ENCODE measurements at places on chromosomes 12 and 14. TPM values are rescaled to one million over a fixed set of nuclear protein-coding genes. Genes with fewer than 3 reads are reported as not detected.

Gene BEGAIN
- total RNA-seq = 6.9 TPM

Gene HOXC9
- 6.6 TPM for total RNA-seq

GRCh38 chr12:19382563-19382962 is 56.7 kb upstream of the AEBP2 start:
- no peak for DNase-seq

DNA sequence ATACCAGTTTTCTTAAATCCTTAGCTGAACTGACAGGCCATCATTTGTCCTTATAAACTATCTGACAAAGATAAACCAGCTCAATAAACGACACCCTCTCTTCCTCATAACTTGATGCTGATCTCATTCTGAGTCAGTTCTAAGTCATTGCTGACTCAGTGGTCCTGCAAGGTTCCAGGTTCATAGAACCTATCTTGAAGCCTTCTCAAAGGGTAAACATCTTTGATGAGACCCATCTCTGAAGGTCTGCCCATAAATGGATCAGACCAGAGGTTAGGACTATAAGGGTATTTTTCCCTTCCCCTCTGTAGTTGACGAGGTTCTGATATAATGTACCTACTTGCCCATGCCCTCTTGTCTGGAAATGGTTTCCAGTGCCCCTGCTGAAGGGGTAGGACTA is 11.9 kb downstream of the NAA25 start:
- no peak for DNase-seq

Gene NRXN3
- 3.5 TPM for total RNA-seq

DNA sequence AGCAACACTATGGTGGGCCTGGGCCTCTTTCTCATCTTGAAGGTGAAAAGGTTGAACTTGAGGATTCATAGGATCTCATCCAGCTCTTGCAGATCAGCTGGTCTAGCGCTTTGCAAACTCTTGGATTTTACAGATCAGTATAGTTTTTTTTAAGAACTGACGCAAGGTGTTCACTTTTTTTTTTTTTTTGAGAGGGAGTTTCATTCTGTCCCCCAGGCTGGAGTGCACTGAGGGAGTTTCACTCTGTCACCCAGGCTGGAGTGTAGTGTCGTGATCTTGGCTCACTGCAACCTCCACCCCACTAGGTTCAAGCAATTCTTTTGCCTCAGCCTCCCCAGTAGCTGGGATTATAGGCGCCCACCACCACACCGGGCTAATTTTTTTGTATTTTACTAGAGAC is 20.4 kb upstream of the LGMN start:
- no peak for DNase-seq

Data from testis (tissue), 5 donors.